ENCODE measurements at places on chromosomes 16 and 17. TPM values are rescaled to one million over a fixed set of nuclear protein-coding genes. Genes with fewer than 3 reads are reported as not detected.
A peak's percentile ranks its signal among the peaks of the same experiment; 100 is the strongest.

DNA sequence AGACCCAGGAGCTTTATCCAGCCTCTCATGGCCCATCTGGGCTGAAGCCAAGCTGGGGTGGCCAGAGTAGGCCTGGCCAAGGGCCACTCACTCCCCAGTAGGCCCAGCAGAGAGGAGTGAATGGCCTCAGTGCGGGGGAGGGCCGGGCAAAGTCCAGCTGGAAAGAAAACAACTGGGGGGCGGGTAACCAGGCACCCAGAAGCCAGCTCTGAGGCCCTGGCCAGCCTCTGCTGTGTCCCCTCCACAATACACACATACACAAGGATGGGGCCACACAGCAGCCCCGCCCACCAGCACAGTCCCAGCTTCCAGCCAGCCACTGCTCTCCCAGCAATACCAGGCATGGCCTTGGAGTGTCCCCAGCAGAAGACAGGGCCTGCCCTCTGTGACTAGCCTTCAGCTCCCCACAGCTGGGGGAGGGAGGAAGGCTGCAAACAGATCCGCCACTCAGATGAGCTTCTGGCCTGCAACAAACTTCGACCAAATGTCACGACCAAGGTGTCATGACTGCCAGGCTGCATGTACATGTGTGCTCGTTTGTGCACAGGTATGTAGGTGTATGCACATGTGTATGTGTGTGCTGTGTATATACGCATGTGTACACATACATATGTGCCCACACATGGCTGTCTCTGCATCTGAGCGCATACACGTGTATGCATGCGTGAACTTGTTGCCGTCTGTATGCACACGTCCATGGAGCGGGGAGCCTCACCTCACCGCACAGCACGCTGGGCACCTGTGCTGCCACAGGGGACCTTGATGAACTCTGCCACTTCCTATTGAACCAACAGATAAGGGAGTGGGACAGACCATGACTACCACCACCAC lies 5.0 kb downstream of the CARHSP1 start:
- DNase-seq: peak; percentile 19

DNA sequence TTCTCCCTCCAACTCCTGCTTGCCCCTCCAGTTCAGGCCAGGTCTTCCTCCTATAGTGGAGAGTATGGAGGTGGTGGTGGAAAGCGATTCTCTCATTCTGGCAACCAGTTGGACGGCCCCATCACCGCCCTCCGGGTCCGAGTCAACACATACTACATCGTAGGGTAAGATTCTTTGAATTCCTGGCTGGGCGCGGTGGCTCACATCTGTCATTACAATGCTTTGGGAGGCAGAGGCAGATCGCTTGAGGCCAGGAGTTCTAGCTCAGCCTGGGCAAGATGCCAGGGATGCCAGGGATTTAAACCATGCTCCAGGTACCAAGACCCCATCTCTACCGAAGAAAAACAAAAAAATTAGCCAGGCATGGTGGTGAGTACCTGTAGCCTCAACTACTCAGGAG lies 1.4 kb downstream of the ZG16 start:
- DNase-seq: no peak

GRCh38 chr16:12742741-12743140 lies 60.9 kb downstream of the CPPED1 start:
- no peak for DNase-seq

- no peak for DNase-seq
Observed at GRCh38 chr17:48494335-48494734, 36.5 kb downstream of the HOXB1 start.

Gene SHISA6
- 29.5 TPM for total RNA-seq

- DNase-seq: peak; percentile 51
Observed at GRCh38 chr17:73068322-73069153, 23.9 kb downstream of the SLC39A11 start.

Gene GABARAPL2
- 62.2 TPM for total RNA-seq

GRCh38 chr16:81399909-81400308 lies 44.7 kb upstream of the CMIP start:
- DNase-seq: no peak

GRCh38 chr17:10046786-10047785 lies 142.0 kb upstream of the RCVRN start:
- no peak for DNase-seq

- DNase-seq: no peak
Observed at GRCh38 chr17:20927308-20927977, 115.4 kb downstream of the USP22 start.

- DNase-seq: no peak
Observed at GRCh38 chr17:82907797-82908542, 68.1 kb upstream of the ZNF750 start.

DNA sequence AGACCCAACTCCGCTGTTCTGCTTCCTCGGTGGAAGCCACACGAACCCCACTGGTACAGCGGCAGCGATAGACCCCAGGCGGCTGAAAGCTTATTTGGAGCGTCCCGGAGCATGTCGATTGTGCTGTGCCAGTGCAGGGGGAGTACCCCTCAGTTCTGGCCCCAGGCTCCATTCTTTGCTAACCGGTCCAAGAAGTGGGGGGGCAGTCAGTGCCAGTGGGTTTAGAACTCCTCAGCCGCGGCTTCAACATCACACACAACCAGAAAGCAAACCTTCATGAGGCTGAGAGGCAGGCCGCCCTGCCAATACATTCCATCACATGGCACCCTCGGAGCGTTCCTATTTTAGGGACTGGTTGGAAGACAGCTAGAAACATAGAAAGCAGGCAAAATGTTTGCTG lies 1.7 kb upstream of the MNT start:
- no peak for DNase-seq

DNA sequence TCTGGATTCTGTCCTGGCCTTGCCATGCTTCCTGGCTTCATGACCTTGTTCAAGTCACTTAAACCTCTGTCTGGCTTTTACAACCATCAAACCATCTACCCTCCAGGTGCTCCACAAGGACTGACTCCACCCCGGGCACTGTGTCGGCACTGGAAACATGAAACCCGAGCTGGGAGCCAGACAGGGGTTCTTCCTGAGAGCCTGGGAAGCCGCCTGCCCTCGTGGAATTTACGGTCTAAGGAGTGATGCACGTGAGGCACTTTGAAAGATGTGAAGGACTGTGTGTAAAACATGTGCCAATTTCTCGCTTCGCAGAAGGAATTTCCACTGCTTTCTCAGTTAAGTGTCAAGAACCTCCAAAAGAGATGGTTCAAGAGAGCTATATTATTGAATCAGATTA lies 11.6 kb downstream of the CDK5R1 start:
- no peak for DNase-seq

DNA sequence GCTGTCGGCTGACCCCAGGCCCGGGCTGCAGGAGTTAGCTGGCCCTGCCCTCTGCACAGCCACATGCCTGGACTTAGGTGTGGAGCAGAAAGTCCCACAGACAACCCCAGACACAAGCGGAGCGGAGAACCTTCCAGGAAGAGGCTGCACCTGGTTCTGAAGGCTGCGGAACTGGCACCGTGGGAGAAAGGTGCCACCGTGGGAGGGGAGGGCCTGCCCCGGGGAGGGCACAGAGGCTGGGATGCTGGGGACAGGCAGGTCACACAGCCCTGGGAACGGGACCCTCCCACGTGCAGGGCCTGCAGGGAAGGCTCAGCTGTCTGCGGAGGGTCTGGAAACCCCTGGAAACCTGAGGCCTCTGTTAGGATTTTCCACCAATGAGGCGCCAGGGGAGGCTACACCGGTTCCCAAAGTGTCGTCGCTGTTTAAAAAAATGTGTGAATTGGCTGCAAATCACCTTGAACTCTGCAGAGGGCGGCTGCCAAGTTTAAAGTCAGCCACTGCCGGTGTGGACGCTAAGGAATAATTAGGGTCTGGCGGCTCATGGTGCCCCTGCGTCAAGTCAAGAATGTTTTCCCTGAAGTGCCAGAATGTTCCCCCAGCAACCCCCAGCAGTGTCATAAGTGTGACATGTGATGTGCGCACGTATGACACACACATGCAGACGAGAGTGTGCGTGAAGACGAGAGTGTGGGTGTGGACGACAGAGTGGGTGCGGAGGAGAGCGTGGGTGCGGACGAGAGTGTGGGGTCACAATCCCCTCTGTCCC lies 50.9 kb upstream of the PABPN1L start:
- DNase-seq: no peak

GRCh38 chr17:27555339-27555738 lies 75.6 kb upstream of the LGALS9 start:
- no peak for DNase-seq

DNA sequence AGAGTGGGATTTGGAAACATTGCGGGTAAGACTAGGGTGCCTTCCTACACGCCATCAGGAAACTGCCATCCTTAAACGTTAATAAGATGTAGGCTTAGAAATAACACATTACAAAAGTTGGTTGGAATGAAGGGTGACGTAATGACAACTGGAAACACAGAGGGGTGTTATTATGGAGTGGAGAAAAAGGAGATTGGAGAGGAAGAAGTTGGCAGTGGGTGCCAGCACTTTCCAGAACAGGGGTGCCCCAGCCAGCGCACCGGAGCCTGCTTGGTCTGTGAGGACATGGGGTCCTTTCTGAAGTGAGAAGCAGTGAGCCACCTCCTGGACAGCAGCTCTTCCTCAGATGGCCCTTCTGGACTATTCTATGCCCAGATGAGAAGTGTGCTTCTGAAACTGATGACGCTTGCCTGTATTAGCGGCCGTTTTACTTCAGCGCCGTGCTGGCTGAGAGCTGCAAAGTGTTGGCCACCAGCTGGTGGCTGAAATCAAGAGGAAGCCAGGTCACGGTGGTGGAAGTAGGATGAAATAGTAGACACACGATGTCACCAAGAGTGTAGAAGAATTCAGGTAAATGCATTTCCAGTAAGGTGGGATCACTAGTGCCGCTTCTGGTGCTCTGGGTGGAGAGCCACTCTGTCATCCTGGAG lies 244.8 kb downstream of the NTN1 start:
- DNase-seq: no peak

Gene CDH13
- total RNA-seq: 43.6 TPM

Gene DYNLRB2
- total RNA-seq: 2.1 TPM

Gene KRT20
- 0.82 TPM for total RNA-seq

- no peak for DNase-seq
Observed at GRCh38 chr16:68798398-68798797, 44.9 kb upstream of the TANGO6 start.

Gene HSD17B1
- total RNA-seq: 1.8 TPM

Gene EPX
- total RNA-seq: 0.09 TPM

DNA sequence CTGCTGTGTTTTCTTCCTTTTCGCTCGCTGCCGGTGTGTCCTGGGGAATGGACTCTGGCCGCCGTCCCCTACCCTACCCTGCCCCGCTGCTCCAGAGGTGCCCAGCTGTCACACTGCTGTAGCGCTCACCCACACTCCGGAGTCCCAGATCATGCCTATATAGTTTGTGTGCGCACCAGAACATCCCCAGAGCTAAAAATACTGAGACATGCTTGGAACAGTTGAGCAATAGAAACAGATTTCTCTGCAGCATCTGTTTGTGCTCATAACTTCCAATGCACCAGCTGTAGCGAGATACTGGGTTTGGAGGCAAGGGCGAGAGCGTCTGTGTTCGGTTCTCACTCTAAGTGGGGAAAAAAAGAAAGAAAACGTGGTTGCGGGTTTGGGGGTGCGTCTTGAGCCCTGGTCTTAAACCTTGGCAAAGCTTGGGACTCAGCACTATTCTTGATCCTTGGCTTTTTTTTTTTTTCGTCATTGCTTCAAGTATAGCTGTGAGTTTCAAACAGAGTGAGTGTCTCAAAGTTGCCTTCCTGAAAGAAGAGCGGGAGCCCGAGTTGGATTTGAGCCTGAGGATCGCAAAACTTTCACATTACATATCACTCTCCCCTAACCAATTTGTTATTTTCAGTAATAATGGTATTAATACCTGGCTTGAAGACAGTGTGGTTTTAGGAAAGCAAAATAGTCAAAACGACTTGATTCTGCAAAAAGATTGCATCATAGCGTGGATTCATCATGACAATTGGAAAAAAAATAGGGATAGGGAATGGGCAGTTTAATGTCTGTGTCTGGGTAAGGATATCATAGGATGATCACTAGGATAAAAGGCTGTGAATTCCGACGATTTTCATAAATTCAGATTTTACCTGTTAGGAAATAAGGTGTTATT lies 621 bp downstream of the KCNJ2 start:
- no peak for DNase-seq

GRCh38 chr16:5386989-5387388 lies 289.4 kb upstream of the EEF2KMT start:
- no peak for DNase-seq

Gene CENPX
- 22.1 TPM for total RNA-seq

All from cerebellum (tissue), 4 donors.